ENCODE measurements at places on chromosomes 2 and 18. TPM values are rescaled to one million over a fixed set of nuclear protein-coding genes. Genes with fewer than 3 reads are reported as not detected.

The MAP3K19 gene
- not detected for polyA plus RNA-seq

The UGT1A1 gene
- not detected for polyA plus RNA-seq

The MALL gene
- polyA plus RNA-seq = 1.9 TPM

DNA sequence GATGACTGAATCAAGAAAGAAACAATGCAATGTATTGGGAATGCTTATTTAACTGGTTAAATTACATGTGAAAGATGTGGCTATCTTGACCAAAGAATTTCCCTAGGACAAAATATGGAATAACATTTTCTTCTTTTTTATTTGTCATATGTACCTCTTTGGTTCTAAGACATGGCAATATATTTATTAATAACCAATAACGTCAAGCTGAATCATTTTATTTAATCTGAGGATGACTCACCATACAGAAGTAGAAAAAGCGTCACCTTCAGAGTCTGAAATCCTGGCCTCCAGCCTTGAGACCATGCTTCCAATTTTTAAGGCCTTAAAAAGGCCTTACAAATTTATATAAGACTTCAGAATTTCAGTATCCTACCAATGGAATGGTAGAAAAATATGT is 1464.9 kb downstream of the SUCLG1 start:
- no peak for DNase-seq

GRCh38 chr18:8235894-8236293 is 373.3 kb upstream of the RAB12 start:
- no peak for DNase-seq

GRCh38 chr2:237458519-237458918 is 28.5 kb upstream of the MLPH start:
- no peak for DNase-seq

- DNase-seq = no peak
Observed at GRCh38 chr2:120761164-120761861, 25.6 kb downstream of the GLI2 start.

- peak; percentile 64 for DNase-seq
Observed at GRCh38 chr2:110886826-110887573, 154.6 kb downstream of the ACOXL start.

DNA sequence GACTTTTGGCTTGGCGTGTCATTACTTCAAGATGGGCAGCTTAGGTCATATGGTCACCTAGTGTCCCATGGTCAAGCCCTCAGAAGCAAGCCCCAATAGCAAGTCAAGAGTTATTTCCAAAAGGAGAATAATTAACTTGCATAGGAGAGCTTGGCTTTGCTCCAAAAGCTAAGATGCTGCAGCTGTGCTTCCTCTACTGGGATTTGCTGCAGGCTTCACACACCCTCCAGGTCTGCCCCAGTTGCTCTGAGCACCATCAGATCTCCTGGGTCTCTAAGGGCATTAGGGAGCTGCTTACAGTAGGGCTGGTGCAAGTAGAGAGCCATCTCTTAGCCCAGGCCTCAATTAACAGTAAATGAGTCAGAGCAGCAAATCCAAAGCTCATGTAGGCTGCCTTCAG is 46.6 kb downstream of the THUMPD2 start:
- DNase-seq = no peak

- DNase-seq = peak; percentile 1
Observed at GRCh38 chr2:61469424-61470121, 1.3 kb downstream of the USP34 start.

GRCh38 chr2:17576802-17577201 is 36.3 kb downstream of the VSNL1 start:
- no peak for DNase-seq

- no peak for DNase-seq
Observed at GRCh38 chr18:23065234-23065806, 70.0 kb upstream of the CABLES1 start.
